ENCODE measurements at places on chromosomes 11 and 22.

DNA sequence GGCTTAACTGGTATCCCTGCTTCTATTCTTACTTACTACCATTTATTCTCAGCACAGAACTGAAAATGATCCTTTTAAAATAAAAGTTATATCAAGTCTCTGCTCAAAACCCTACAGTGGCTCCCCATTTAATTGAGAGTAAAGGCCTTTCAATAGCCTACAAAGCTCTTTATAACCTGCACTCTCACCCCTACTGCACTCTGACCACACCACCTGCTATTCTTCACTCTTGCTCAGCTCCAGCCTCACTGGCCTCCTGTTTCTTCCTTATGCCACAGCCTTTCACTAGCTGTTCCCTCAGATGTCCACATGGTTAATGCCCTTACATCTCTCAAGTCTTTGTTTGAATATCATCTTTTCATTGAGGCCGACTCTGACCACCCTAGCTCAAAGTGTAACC, 40.9 kb upstream of the PPP2R1B start:
- DNase-seq = no peak

- no peak for DNase-seq
These were observed 1.6 kb downstream of the NFAM1 start for GRCh38 chr22:42430528-42431125.

DNA sequence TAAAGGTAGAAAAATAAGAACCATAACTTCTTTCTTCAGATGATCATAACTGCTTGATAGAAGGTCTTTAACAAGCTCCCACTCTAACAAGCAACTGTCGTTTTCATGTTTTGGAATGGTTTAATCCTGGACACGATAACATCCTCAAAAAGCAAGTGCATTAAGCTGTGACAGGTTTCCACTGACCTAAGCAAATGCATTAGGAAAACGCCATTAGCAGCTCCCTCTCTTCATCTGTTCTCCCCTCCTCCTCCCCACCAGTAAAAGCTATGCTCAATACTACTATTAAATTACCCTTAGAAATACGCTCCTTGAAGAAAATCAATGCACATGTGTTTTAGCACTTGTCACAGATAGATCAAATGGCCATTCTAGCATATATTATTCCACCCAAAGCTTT, 729.4 kb downstream of the OPCML start:
- no peak for DNase-seq

DNA sequence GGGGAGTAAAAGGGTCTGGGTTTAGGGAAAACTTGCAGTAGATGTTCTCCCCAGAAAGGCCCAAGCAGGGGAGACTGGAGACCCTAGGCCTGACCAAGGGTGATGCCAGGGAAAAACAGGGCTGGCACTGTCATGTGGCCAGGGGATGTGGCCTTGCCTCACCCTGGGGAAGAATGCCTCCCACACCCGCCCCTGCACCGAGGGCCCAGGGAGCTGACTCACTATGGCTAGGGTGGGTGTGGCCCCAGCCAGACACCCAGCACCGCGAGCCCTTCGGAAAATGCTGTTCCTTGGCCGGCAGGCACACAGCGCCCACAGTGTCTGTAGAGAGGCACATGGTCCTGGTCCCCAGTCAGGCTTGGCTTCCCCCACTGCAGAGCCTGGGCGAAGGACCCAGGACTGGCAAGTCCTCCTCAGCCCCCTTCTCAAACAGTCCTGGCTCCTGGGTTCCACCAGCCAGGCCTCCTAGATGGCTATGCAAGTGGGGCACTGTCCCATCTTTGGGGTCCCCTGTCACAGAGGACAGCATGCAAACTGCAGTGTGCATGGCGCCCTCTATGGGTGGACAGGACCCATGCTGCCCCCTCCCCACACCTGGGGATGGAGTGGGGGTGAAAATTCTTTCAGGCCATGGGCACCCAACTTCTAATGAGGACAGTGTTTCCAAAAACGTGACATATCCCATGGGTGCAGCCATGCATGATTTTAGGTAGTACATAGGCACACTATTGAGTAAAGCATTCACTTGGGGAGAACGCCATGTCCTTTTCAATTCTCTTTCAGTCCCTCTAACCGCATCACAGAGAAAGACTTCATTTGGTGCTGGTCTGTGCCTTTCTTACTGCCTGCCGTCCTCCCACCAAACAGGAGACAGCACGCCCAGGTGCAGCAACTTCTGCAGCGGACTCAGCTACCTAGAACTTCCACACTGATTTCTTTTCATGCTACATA, 15.2 kb downstream of the TMPRSS5 start:
- DNase-seq = peak; percentile 33

GRCh38 chr11:42975180-42975529, 336.6 kb upstream of the API5 start:
- DNase-seq = no peak

GRCh38 chr11:3616721-3617460, 24.9 kb downstream of the ART5 start:
- DNase-seq = no peak

- DNase-seq = no peak
These were observed 45.5 kb downstream of the FAR1 start for GRCh38 chr11:13713982-13714381.

GRCh38 chr22:49159711-49160110, 668.0 kb downstream of the BRD1 start:
- no peak for DNase-seq

GRCh38 chr11:17927681-17928343, 85.0 kb downstream of the SERGEF start:
- DNase-seq = peak; percentile 66

DNA sequence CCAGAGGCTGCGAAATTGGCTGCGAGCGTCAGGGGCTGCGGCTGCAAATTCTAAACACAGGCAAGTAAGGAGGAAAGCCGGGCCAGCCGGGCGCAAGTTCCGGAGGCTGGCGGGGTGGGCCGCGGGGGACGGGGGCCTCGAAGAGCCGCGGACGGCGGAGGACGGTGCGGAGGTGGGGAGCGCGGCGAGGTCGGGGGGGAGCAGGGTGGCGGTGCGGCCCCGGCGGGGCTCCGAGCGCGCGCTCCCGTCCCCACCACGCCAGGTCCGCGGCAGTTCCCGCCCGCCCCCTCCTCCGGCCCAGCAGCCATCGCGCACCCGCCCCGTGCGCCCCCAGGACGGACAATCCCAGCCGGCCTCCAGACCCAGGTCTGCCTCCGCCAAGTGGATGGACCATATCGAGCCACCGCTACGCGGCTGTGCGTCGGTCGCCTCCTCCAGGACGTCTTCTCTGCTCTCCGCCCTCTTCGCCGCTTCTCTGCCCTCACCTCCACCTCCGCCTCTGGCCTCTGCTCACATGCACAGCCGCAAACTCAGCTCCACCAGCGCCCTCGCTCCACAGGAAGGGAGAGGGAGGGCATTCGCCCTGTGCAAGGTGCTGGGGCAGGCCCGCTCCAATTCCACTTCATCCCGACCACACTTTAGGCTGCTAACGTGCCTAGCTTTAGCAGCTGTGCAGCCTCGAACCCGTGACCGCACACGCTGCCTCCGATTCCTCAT, 7.2 kb downstream of the ELFN2 start:
- DNase-seq = peak; percentile 44

GRCh38 chr11:105458071-105458470, 151.8 kb upstream of the GRIA4 start:
- DNase-seq = no peak

DNA sequence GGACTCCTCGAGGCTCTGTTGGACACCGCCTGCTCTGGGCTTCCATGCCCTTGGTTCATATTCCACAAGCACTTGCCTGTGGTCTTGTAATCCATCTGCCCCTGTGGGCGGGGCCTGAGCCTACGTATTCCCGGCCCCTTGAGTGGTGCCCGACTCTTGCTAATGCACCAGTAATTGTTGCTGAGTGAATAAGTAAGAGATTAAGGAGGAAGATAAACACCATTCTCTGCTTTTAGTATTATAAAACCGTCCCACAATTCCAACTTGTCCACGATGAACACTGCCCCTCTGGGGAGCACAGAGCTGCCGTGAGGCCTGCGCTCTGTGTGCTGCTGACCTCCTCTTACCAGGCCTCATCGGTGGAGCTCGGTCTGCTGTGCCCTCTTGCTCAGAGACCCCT, 50.3 kb downstream of the MICAL2 start:
- peak; percentile 74 for DNase-seq

DNA sequence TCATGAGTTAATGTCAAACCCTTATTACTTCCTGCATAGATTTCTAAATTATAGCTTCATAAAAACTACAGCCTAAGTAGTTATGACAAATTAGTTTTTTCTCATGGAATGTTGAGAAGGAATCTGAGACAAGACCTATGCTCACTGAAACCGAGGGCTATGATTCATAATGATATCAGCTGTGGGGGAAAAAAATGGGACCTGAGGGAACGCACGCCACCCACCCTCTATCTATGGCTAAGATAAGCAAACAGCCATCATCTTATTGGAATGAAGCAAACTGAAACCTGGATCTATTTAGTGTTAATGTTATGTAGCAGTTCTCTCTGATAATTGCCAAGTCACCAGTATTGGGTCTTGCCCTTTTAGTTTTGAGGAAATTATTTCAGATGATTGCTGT, 906.9 kb upstream of the RAG2 start:
- peak; percentile 73 for DNase-seq

- DNase-seq = no peak
These were observed 273.3 kb downstream of the CTTN start for GRCh38 chr11:70671611-70672010.

DNA sequence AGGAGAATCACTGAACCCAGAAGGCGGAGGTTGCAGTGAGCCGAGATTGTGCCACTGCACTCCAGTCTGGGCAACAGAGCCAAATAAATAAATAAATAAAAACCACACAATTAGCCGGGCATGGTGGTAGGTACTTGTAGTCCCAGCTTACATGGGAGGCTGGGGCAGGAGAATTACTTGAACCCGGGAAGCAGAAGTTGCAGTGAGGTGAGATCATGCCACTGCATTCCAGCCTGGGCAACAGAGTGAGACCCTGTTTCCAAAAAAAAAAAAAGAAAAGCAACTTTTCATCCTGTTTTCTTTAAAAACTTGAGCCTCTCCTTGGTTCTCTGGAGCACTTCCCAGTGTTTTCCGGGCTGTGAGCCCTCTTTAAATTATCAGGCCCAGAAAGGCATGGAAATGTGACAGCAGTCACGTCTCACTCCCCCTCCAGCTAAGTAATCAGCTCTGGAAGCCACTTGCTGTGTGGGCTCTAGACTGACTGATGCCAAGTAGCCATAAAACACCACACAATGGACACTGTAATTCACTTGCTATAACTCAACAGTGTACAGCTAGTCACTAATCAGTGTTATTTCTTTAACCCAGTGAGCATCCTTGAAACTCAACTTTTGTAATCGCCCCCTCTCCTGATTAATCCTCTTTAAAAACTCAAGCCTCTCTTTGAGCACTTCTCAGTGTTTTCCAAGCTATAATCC, 13.0 kb upstream of the MCHR1 start:
- DNase-seq = no peak

- no peak for DNase-seq
These were observed 443.3 kb downstream of the BUD13 start for GRCh38 chr11:116329354-116330090.

GRCh38 chr11:103897160-103897936, 139.1 kb upstream of the DDI1 start:
- peak; percentile 35 for DNase-seq

DNA sequence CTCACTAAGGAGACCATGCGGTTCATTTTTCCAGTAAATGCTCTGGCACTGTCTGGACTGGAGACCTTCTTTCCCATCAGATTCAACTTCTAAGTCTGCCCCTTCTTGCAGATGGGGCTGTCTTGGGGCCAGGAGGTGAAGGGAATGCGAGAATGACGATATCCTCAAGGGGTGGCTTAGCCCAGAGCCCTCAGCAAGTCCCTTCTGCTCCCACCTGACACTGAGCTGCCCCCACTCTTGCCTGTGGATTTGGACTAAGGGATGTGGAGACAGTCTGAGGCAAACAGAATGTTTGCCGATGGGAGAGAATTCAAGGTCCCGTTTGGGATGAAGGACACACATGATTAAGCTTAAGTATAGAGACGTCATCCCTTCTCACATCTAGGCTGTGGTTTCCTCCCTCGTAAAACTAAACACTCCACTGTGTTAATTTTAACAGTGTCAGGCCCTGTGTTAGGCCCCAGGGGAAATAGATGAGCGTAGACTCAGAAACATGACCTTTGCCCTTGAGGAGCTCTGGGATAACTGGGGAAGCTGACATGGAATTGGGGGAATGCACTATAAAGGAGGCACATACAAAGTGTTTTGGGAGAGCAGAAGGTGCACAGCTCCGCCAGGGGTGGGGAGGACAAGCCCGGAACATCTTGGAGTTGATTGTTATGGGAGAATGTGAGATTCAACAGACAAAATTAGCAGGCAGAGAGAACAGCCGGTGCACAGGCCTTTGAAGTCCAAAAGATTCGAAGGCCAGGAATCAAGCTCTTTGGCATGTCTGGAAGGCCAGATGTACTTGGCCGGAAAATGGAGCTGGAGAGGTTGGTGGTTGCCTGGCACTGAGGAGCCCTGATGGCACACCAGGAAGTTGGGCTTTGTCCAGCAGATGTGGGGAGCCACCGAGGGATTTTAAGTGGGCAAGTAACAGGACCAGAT, 71.6 kb downstream of the ST3GAL4 start:
- DNase-seq = no peak

DNA sequence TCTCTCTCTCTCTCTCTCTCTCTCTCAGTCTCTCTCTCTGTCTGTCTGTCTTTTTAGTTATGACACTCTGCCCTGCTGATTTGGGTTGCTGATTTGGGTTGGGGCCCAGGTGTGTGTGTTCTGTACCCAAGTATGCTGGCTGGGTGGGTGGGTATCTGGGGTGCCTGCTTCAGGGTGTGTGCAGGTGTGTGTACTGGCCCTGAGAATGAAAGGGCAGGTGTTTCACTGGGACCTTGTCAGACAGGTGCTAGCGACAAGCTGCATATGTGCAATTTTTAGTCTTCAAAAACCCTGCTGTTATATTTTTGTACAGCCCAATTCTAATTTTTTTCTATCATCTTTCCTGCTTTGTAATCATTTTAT, 943 bp downstream of the CSF2RB start:
- no peak for DNase-seq

DNA sequence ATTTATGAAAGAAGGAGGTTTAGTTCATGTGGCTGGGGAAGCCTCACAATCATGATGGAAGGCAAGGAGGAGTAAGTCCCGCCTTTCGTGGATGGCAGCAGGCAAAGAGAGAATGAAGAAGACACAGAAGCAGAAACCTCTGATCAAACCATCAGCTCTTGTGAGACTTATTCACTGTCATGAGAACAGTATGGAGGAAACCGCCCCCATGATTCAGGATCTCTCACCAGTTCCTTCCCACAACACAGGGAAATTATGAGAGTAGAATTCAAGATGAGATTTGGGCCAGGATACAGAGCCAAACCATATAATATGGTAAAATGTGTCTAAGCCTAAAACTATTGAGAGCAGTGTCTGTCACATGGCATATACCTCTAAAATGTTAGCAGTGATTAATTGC, 503.8 kb upstream of the CCDC179 start:
- DNase-seq = no peak

DNA sequence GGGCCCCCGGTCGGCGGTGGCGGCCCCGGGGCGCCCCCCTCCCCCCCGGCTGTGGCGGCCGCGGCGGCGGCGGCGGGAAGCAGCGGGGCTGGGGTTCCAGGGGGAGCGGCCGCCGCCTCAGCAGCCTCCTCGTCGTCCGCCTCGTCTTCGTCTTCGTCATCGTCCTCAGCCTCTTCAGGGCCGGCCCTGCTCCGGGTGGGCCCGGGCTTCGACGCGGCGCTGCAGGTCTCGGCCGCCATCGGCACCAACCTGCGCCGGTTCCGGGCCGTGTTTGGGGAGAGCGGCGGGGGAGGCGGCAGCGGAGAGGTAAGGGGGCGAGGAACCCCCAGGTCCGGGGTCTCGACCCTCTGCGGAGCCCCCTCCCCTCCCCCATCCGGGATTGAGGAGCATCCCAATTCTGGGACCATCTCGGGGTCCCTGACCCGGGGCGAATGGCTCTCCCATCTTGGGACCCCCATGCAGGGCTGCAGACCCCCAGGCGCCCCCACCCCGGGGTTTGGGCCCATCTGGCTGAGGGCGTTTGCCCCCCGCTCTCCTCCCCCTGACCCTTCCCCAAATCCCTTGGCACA, 431 bp downstream of the KMT2A start:
- peak; percentile 48 for DNase-seq

Data from mesenchymal stem cell (in vitro differentiated cells and primary cell).